ENCODE measurements at places on chromosomes 4 and X.
A peak's percentile ranks its signal among the peaks of the same experiment; 100 is the strongest.

- no peak for DNase-seq
These were observed 89.5 kb downstream of the HS3ST1 start for GRCh38 chr4:11338956-11339782.

- DNase-seq: no peak
These were observed 22.3 kb upstream of the INTU start for GRCh38 chr4:127610488-127610887.

DNA sequence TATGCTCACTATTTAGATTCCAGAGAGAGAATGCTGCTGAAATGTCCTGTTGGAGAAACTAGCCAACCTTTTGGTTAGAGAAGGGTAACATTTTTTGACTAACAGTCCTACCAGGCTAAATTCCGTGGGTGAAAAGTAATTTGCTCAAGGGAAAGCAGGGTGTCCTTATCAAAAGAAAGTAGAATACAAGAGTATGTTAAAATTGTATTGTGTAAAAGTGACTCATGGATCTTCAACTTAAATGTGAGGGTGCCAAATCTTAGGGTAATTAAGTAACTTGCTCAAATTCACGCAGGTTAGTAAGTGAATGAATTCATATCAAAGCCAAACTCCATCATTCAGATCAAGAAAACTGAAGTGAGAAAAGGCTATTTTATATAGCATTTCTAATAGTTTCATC is 81.7 kb downstream of the PCDH7 start:
- no peak for DNase-seq

DNA sequence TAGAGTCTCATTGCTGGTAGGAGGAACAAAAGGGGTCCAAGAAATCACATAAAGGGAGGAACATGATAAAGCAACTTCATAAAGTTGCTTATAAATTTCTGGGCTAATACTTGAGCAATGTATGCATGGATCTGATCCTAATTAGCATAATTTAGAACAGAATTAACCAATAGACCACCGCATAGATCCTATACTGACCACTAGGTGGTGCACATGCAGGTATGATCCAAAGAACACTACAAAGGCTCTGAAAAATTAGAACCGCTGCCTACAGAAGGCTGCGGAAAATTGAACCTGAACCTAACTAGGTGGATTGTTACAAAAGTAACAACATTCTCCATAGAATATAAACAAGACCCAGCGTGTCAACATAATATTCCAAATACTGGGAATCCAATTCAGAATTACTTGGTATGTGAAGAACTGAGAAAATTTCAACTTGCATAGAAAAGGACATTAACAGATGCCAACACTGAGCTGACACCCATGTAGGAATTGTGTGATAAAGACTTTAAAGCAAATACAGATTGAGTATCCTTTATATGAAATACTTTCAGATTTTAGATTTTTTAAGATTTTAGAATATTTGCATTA is 23.3 kb downstream of the BRCC3 start:
- no peak for DNase-seq

GRCh38 chr4:179585761-179586160 is 2143.5 kb upstream of the AGA start:
- no peak for DNase-seq

GRCh38 chr4:128604840-128605239 is 204.7 kb upstream of the JADE1 start:
- no peak for DNase-seq

GRCh38 chrX:23382572-23382971 is 47.9 kb downstream of the PTCHD1 start:
- no peak for DNase-seq

DNA sequence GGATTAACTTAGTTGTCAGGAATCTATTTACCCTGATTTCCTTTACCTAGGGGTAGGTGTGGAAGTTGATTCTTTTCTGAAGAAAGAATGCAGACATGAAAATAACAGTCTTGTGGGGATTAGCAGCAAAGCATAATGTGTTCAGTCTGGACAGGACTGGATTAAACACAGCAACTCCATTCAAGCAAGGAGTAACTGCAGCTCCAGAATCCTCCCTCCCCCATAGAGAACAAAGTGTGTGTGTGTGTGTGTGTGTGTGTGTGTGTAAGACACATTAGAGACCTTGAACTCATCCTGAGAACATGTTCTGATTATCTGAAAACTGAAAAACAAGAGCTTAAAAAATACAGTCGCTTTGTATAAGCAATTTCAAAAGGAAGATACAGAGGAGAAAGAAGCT is 9.3 kb downstream of the C4orf54 start:
- no peak for DNase-seq

DNA sequence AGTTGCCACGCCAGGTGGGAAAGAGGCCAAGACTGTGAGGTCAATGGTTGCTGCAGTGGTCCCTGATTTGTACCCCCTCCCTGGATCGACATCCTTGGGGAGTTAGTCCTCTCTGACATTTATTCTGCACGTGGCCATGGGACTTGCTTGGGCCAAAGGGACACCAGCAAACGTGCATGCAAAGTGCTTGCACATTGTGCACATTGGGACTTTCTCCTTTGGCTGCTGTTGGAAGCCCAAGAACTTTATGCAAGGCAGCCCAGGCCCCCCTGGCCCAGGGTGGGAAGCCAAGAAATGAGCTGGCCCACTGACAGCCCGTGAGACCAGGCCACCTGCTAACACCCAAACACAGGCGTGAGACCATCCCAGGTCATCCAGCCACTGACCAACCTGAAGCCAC is 38.1 kb downstream of the SLC2A9 start:
- DNase-seq: no peak

DNA sequence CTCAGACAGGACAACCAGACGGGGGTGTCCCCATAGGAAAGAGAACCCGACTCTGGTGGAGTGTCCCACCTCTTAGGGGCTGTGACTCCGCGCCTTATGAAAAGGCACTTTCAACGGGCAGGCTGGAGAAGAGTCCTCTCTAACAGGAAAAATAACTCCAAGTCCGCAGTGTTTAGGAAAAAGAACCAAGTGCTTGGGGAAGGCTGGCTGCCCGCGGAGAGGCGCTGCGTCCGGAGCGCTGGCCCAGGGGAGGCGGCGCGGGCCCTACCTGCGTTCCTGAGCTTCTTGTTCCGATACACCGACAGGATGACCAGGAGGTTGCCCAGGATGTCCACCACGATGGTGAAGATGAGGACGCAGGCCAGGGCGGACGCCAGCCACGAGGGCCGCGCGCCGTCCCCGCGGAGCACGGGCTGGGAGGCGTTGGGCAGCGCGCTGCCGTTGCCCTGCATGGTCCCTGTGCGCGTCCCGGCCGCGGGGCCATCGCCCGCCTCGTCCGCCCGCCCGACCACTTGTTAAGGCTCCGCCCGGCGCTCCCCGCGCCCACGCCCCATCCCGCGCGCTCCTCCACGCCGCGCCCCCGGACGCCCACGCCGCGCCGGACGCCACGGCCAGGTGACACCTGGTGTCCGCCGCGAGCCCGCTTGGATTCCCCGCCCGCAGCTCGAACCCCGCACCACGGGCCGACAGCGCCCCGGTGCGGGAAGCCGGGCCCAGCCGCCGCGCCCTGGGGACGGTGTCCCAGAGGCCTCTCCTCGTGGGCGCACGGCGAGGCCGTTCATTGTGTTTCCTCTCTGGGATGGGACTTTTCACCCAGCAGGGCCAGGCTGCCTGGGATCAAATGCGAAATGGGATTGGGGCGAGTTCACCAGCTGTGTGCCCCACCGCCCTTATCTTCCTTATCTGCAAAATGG is at the start of gene MTNR1A:
Gene MTNR1A, minus strand, starts transcription at position 654 of the 914 bp plus-strand sequence. Its CDS starts 202 bp downstream, at position 452.
- DNase-seq: no peak

GRCh38 chr4:188082796-188083195 is 26.6 kb downstream of the TRIML2 start:
- no peak for DNase-seq

DNA sequence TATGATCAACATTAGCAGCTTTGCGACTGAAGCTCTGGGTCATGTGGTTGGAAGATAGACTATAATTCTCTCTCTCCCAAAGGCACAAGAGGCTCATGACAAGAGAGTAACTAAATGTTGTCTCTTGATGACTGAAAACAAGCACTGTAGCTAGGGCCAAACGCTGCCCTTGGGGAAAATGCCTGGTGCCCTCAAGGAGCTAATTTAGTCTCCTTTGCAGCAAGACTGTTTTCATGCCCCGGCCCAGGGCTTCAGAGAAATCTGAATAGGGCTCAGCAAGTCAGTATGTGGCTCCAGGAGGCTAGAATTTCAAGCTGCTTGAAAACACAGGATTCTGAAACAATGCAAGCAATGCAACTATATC is 411.9 kb downstream of the GPAT3 start:
- no peak for DNase-seq

- no peak for DNase-seq
These were observed 1348.0 kb downstream of the ADGRL3 start for GRCh38 chr4:62548108-62548524.

DNA sequence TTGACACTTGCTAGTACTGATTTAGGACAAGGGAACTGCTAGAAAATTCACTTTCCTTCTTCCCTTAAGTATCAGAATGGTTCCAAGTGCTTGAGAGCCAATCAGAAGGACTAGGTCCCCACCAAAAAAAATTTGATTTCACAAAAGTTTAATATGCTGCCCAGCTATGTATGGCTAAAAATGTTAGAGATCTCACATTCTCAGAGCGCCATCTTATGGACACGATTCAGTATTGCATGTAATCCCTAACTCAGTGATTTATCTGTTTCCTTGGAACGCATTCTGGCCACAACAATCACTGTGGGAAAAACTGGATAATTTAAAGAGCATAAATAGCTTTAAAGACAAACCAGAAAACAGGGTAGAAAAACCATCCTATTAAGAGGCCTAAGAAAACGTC is 255.1 kb upstream of the GPC4 start:
- peak; percentile 28 for DNase-seq

DNA sequence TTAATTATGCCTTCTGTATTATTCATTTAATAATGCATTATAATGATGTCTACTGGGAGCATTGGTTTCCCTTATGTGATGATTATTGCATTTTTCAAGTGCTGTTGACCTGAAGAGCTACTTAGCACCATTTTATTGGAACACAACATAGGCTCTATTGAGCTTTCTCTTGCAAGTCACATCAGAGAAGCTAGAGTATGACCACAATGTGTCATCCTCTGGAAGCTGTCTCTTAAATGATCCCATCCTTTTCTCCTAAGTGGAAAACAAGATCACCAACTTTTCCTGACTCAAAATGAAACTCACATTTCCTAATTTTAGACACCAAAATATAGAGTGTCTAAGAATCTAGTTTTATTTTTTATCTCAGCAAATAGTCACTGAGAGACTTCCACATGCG is 1451.9 kb downstream of the PCDH7 start:
- DNase-seq: no peak

DNA sequence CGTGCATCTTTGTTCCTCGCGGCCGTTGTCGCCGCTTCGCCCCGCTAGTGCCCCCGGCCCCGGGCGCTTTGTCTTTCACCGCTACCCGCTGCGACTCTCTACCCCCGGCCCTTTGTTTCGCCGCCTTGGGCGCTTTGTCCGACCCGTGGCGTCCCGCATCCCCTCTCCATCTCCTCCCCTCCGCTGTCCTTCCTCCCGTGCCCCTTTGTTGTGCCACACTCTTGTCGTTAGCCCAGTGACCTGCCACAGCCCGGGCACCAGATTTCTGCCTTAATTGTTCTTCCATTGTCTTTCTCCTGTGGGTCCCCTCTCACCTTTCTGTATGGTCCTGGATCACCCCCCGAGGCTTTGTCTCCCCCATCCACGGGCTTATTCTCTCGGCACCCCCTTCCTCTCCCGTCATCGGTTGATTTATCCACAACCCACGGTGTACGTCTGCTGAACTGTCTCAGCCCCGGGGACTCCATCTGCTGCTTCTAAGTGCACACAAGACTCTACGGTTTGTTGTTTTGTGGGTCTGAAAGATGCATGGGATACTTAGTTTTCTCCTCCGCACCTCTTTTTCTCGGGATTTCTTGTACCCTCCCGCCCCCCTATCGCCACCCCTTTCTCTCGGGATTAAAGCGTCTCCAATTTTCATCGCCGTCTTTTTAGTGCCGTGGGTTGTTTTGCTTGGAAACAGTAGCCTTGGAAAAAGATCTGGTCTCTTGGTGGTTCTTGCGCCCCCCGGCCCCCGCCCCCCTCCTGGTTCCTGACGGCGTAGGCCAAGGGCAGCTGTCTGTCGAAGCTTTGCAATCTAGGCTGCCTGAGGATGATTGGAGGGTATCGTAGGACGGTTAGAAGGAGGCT is 783 bp downstream of the RBPJ start:
- peak; percentile 56 for DNase-seq

DNA sequence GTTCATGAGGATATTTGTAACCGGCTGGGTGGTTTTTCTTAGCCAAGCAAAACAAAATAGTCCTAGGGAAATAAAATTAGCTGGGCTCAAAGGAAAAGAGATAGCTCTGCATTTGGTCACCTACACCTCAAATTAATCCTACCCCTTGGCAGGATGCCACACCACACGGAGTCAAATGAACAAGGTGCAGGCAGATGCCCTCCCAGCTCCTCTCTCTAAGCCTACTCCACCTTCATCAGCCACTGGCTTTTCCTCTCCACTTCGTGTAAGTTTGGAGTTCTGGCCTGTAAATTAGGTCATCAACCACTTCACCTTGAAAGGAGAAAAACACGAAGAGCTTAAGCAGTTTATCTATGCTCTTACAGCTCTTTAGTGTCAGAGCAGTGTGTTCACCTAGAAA is 1.4 kb downstream of the DDIT4L start:
- no peak for DNase-seq
